ENCODE measurements at places on chromosomes 13 and 19.

DNA sequence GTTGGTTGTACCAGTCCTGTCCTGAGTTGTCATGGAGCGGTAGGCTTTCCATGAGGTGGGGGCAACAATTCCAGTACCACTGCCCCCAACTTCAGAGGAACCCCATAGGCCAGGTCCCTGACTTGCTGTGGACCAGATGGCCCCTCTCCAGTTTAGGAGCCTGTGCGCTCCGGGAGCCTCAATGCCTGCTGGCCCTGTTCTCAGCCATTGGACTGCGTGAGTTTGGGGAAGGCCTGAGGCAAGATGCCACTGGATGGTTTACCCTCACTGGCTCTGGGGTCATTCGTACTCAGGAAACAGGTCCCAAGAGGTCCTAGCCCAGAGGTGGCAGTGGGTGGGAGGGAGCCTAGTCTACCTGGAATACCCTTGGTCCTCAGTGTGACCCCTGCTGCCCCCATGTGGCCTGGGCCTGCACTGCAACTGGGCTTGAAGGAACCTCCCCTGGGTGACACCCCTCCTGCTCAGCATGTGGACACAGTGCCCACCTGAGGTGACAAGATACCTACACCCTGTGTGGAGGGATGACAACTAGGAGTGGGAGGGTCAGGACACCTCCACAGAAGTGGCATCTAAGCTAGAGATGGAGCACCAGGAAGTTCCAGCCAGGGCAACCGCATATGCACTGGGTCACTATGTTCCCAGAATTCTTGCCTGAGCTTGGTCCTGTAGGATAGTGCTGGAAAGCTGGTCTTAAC, 6.0 kb upstream of the PRR19 start:
- DNase-seq = peak; percentile 79

DNA sequence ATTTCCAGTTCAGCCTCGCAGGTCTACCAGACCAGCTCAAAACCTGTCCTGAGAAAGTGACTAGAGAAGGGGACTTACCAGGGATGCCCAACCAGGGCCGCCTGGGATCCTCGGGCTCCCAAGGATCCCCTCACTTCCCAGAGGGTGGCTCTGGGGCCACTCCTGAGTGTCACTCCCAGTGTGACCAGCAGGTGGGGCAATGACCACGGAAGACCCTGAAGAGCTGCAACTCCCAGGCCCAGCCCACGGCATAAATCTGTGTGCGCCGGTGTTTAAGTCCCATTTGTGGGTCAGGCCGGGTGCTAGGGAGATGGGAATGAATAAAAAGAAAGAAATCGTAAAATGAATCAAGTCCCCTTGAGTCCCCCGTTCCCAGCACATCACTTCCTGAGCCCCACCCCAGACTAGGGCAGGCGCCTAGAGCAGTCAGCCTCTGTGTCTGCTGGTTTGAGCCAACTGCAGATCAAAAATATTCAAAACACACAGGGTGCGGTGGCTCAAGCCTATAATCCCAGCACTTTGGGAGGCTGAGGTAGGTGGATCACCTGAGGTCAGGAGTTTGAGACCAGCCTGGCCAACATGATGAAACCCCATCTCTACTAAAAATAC, 10.7 kb downstream of the PTGIR start:
- DNase-seq = peak; percentile 64

DNA sequence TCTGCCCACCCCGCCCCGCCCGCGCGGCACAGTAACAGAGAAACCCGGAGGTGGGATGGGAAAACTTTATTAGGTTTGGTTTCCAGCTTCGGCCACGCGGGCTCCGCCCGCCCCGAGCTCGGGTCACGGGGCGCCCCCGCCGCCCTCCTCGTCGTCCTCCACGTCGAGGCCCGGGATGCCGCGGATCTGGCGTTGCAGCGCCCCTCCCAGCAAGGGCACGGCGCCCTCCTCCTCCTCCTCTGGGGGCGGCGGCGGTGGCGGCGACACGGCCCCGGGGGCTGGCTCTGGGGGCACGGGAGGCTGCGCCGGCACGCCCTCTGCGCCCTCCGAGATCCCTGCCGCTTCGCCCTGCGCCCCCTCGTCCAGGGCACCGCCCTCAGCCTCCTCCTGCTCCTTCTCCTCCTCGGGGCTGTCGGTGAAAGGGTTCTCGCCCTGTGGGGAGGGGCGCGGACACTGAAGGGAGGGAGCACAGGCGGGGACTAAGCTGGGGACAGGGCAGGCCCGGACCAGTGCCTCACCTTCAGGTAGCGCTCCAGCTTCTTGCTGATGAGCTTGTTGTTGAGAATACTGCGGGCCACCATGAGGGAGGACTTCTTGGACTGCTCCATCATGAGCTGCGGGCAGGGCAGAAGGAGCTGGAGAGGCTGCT, 536 bp upstream of the AKAP8 start:
- peak; percentile 70 for DNase-seq

- DNase-seq = no peak
These were observed 12.4 kb downstream of the LHFPL6 start for GRCh38 chr13:39590466-39591036.

DNA sequence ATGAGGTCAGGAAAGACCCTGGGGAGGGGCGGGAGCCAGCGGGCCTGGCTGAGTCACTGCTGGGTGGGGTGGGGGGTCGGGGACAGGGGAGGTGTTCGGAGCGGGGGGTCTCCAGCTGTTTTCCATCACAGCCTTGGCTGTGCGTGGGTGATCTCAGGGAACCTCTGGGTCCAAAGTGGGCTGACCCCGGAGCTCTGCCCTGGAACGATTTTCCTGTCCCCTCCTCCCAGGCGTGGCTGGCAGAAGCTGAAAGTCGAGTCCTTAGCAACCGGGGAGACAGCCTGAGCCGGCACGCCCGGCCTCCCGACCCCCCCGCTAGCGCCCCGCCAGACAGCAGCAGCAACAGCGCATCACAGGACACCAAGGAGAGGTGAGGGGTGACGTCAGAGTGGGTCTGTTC, 10.6 kb downstream of the TRIP10 start:
- no peak for DNase-seq

- DNase-seq = no peak
These were observed 67.6 kb downstream of the TEX29 start for GRCh38 chr13:111387945-111388600.

DNA sequence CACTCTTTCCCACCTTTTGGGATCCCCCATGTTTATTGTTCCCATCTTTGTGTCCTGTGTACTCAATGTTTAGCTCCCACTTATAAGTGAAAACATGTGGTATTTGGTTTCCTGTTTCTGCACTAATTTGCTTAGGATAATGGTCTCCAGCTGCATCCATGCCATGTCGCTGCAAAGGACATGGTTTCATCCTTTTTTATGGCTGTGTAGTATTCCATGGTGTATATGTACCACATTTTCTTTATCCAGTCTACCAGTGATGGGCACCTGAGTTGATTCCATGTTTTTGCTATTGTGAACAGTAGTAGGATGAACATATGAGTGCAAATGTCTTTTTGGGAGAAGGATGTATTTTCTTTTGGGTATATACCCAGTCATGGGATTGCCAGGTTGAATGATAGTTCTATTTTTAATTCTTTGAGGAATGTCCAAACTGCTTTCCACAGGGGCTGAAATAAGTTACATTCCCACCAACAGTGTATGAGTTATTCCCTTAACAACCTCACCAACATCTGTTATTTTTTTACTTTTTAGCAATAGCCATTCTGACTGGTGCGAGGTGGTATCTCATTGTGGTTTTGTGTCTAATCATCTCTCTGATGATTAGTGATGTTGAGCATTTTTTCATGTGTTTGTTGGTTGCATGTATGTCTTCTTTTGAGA, 55.7 kb upstream of the MEDAG start:
- DNase-seq = no peak

DNA sequence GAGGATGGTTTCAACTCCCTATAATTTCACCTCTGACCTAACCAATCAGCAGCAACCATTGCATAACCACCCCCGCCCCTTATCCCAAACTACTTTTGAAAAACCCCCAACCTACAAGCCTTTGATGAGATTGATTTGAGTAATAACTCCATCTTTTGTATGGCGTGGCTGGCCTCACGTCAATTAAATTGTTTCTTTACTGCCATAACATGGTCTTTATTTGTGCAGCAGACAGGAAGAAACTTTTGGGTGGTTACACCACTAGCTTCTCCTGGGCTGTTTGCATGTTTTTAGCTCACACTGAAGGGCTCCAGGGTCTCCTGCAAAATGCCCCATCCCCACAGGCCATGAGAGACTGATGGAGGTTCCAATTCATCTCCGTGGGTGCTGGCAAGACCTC, 34.0 kb upstream of the PEG3 start:
- DNase-seq = no peak

- DNase-seq = no peak
These were observed 19.9 kb upstream of the CYP4F8 start for GRCh38 chr19:15595069-15595468.

GRCh38 chr19:39007096-39007495, 25.3 kb downstream of the FBXO27 start:
- DNase-seq = no peak

GRCh38 chr19:51727349-51727880, 3.6 kb upstream of the HAS1 start:
- DNase-seq = no peak
